CD4-positive, alpha-beta T cell treated with Interleukin-12 subunit alpha and Interleukin-12 subunit beta, for 1 hour (primary cell): ENCODE measurements at places on chromosomes 6 and 20.
A peak's percentile ranks its signal among the peaks of the same experiment; 100 is the strongest.

DNA sequence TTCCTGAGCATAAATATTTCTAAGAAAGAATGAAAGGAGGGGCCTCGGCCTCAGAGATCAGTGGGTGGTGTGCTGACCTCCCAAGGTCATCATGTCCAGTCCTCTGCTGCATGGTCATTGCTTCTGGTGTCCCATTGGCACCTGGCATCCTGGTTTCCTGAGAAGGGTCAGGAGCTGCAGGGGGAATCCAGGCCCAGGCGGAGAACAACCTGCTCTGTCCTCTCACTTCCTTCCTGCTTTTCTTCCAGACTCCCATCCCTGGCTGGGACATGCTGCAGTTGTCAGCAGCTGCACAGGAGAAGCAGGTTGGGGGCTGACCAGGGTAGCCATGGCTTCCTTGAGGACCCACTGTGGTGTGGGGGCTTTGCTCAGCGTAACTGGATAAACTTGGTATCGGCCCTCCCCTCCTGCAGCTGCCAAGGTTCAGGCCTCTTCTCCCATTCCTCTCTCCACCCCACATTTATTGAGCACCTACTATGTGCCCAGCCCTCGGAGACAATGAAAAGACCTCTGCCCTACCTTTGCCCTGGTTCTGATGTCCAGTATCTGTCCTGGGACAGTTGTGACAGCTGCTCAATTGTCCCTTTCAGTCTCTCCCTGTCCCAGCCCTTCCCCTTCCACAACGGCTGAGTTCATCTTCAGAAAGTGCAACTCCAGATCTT lies 155.2 kb downstream of the CEBPB start:
- DNase-seq = no peak

DNA sequence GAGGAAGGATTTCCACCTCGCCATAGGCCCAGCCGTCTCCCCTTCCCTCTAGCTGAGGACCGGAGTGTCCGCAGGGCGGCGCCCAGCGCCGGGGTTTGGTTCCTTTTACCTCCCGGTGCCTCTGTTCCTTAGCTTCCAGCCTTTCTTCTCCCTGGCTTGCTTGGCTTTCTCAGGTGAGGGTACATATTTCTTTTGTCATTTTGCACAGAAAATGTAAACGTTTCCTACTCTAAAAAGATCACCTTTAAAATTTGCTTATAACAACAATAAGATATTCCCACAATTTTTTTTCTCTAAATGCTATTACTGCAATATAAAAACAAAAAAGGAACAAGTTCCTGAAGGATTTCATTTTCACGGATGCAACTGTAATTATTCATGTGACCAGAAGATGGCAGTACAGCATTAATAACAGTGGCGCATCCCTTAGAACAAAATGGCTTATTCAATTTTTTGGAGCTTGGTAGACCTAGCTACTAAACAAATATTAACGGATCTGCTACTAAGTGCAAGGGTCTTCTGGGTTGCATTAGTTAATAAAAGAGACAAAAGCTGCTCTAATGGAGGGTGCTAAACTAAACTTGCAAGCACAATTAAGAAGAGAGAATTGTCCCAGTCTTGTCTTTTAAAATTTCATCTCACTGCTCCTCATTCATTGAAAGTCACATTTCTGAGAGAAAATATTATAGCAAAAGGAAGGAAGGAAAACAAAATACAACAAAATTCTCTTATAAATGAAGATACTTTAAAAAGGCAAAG lies 172.9 kb downstream of the ADGRG6 start:
- DNase-seq = peak; percentile 47

- DNase-seq = no peak
These were observed 12.5 kb downstream of the AGPAT4 start for GRCh38 chr6:161261325-161261724.

GRCh38 chr20:60321601-60322000 lies 363.4 kb downstream of the CDH26 start:
- DNase-seq = no peak

GRCh38 chr20:37640600-37641561 lies 52.9 kb upstream of the CTNNBL1 start:
- no peak for DNase-seq

DNA sequence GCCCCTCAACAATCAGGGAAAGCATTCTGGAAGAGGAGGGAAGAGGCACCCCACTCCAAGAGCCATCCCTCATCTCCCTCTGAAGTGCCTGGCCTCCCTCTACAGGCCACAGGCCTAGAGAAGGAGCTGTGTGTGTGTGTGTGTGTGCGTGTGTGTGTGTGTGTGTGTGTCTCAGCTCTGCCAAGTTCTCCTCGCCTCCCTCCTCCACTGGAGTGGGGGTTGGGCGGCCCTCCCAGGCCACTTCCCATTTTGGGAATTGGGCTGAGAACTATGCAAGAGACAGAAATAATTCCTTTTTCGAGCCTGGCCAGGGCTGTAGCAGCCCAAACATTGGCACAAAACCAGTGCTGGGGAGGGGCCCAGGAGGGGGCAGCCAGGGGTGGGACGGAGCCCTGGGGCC lies 35.7 kb downstream of the KCNB1 start:
- no peak for DNase-seq

GRCh38 chr6:43748765-43749164 lies 21.2 kb upstream of the VEGFA start:
- no peak for DNase-seq

DNA sequence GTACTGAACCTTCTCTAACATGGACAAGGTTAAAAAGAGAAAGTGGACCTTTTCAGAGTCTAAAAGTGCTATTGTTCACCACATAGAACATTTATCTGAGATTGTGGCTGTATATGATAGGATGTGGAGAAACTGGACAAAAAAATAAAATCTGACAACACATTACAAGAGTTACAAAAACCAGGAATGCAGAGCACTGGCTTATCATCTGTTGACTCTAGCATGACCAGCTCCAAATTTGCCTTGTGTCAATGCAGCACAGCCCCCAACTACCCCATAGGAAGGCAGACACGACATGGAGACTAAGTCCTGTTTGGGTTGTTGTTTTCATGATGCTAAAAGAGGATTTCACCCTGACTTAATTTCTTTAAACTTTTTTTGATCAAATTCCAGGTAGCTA lies 436.9 kb upstream of the MARCKS start:
- no peak for DNase-seq

GRCh38 chr20:49575551-49576060 lies 7.7 kb upstream of the PTGIS start:
- no peak for DNase-seq

DNA sequence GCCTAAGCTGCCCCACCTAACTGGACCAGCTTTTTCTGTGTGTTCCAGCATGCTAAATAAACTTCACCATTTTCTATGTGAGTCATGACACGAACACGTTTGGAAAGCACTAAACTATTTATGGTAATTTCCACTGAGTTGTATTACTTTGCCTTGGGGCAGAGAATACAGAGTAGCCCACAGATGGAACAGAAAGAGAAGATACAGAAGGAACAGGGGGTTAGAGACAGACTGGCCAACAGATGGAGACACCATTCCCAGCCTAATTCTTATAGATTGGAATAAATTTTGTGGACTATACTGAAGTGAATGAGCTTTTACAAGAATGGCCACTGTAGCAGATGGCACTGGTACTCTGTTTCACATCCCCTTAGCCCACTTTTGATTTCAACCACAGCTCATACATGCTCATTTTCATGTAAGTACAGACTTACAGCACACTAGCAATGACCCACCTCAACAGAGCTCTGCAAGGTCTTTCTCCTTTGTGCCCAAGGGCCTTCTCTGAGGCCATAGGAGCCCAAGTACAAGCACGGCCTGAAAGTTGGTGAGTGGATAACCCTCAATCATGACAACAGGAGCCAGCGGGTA lies 13.1 kb upstream of the NT5DC1 start:
- DNase-seq = no peak
